Amygdala (tissue), 56 donors: ENCODE measurements at places on chromosomes 1 and 21.

DNA sequence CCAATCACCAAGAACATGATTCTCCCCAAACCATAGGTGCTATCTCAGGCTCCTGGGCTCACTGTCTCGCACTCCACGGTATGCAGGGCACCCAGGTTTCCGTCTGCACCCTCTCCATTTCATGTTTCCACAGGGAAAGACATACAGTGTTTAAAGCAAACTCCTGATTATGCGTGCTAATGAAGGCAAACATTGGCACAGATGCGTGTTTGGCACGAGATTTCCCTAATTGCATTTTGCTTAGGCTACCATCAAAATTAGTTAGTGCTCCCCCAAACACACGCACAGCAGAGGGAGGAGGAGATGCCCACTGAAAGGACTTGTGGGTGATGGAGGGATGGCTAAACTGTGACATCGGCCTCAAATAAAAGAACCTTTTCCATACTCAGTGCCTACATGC is 32.2 kb upstream of the TIAM1 start:
- DNase-seq: no peak

DNA sequence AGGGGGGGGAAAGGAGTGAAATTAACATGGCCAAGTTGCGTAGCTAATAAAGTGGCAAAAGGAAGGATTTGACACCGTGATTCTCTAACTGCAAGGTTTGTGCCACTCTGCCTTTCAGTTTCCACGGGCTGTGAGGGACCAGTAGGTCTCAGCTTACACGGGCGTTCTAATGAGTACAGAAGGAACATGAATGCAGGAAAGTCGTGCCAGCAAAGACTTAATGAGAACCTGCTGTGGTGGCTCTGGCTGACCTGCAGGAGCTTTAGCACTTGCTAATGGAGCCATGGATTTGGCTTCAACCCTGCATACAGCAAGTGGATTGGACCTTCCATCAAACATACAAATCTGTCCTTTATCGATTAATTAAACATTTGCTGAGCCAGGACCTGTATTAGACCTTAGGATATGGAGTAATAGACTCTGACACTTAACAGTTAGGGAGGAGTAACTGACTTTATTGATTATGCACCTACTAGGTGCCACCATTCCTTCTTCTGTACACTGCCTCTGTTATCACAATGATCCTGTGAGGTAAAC is 15.1 kb upstream of the PITHD1 start:
- no peak for DNase-seq

- no peak for DNase-seq
Observed at GRCh38 chr1:7656557-7657215, 114.4 kb upstream of the VAMP3 start.

DNA sequence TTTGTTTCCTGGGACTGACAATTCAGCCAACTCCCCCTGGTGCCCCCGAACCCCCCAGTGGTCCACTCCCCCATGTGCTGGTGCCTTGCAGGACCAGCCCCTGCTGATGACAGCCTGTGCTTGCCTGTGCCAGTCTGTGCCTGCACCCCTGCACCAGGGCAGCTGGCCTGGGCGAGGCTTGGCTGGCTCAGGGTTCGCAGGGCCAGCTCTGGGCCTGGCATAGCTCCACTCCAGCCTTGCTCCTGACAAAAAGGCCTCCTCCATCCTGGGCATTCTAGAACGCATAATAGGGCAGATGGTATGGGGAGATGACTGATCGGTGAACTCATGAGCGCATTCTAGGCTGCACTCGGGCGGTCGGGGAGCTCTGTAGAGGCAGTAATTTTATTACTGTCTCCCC is 5.4 kb downstream of the CNTN2 start:
- peak; percentile 94 for DNase-seq

DNA sequence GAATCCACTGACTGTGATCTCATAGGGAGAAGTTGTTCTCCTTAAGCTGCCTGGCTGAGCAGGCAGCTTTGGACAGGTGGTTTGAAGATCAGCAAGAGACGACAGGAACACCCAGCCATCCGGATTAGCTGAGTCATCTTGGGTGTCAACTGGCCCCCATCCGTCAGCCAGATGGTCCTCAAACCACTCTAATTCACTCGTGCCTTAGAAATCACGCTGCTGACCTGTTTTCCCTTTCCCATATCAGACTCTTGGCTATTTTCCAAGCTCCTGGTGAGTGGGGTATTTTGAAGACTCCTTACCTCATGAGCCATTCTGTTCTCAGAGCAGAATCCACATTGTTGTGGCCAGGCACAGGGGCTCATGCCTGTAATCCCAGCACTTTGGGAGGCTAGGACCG is 149.1 kb upstream of the L1TD1 start:
- no peak for DNase-seq
